Testis (tissue), 5 donors: ENCODE measurements at places on chromosomes 11 and 22. TPM values are rescaled to one million over a fixed set of nuclear protein-coding genes. Genes with fewer than 3 reads are reported as not detected.

- no peak for DNase-seq
These were observed 2237.8 kb downstream of the LRRC4C start for GRCh38 chr11:39221550-39222138.

GRCh38 chr11:2662430-2663299, 37.1 kb downstream of the KCNQ1OT1 start:
- DNase-seq, result no peak

TIMP3 gene
- total RNA-seq, result 201 TPM

DDX25 gene
- 53.8 TPM for total RNA-seq

- DNase-seq, result no peak
These were observed 67.7 kb upstream of the SORL1-AS1 start for GRCh38 chr11:121520243-121521144.

DNA sequence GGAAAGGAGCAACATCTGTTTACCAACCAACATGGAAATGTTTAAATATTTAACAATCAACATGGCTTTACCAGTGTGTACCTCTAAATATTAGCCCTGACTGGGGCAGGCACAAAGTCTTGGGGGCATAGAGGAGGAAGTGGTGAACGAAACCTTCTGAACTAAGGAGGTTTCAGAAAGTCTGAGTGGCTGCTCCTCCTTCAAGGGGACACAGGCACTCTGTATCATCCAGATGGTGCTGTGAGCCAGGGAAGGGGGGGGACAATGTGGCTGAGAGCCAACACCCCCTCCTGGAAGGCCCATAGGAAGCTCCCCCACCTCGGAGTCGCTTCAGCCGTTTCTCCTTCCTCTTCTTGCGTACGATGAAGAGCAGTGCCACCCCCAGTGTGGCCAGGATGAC, 107.7 kb downstream of the CEP164 start:
- DNase-seq, result no peak

PHF21B gene
- total RNA-seq, result 19.0 TPM

GRCh38 chr11:134609361-134610115, 197.5 kb upstream of the B3GAT1 start:
- no peak for DNase-seq

DNA sequence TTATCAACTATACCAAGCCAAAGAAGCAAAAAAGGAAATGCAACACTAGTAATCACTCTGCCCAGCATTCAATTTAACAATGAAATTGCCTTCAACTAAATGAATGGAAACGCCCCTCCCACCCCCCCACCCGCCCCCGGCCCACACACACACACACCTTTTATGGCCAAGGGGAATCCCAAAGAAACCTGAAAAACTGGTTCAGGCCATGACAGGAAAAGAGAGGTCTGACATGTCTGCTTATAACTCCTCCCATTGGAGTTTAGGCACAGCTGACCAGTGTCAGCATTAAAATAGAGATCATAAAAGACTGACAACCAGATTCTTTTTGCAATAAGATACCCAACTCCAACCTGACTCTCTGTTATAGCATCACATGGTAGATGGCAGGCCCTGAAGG, 42.6 kb downstream of the ACER3 start:
- DNase-seq, result no peak

ZP1 gene
- total RNA-seq, result 4.0 TPM

RFPL3 gene
- total RNA-seq, result 3.6 TPM

- DNase-seq, result no peak
These were observed 8.0 kb downstream of the CCND1 start for GRCh38 chr11:69648679-69649575.

- DNase-seq, result no peak
These were observed 14.8 kb upstream of the LMO2 start for GRCh38 chr11:33906484-33907186.

DNA sequence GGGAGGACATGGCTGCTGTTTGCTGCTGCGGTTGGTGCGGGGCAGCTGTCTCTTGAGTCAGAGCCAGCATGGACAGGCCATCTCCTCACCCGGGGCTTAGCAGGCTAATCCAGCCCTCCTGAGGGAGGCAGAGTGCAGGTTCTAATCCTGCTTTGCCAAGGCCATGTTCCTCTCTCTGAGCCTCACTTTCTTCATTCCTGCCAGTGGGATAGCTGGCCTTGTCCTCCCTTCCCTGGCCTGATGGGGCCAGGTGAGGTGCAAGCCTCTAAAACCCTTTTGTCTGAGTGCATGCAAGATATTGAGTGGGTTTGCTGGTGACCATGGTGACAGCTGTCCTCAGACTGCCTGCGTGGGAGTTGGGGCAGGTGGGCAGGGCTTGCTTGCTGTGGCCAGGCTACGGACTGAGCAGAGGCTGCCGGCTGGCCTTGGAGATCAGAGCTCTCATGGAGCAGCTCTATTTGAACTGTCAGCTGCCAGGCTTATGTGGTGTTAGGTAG, 3.6 kb downstream of the USP35 start:
- peak; percentile 85 for DNase-seq

GRCh38 chr22:37032535-37033460, 13.3 kb downstream of the MPST start:
- DNase-seq, result no peak

NCAM1 gene
- total RNA-seq, result 13.8 TPM

- no peak for DNase-seq
These were observed 20.6 kb downstream of the MORC2 start for GRCh38 chr22:30947816-30948454.

GRCh38 chr22:46823248-46823647, 60.8 kb downstream of the TBC1D22A start:
- no peak for DNase-seq

DNA sequence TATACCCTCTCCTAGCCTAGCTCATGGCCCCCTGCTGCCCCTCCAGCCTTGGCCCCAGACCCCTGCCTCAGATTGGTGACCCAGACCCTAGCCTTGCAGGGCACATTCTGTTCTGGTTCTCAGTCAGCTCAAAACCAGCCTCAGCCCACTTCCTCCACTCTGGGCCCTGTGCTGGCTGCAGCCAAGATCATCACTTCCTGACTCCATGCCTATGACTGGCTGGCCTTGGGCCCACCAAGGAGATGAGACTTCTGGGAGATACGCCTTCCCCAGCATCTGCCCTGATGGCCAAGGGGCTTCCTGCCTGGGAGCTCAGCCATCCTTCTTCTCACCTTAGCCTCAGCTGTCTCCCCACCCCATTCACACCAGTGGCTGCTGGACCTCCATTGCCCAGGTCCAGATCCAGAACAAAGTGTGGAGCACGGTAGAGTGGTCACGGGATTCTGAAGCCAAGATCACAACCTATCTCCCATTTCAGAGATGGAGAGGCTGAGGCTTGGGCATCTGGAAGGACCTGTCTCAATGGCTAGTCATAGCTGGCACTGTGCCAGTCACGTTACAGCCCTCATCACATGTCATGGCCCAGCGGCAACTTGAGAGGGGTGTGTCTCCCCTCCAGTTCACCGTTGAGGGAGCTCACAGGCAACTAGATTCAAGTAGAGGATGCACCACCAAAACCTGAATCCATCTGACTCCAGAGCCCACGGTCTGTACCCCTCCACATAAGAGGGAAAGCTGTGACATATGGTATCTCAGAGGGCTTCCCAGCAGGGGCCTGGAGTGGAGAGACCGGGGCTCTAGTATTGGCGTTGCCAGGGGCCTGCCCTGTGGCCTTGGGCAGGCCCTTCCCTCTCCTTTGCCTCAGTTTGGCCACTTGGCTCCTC, 43.0 kb upstream of the KLHL35 start:
- DNase-seq, result peak; percentile 25

GRCh38 chr11:118659953-118660680, 19.3 kb downstream of the TREH start:
- DNase-seq, result no peak
